ENCODE measurements at places on chromosomes 12 and 14. TPM values are rescaled to one million over a fixed set of nuclear protein-coding genes. Genes with fewer than 3 reads are reported as not detected.

GRCh38 chr14:68729556-68729955 lies 63.3 kb downstream of the ZFP36L1 start:
- no peaks in the 10 kb centered on the region for H3K36me3 ChIP-seq
- peaks cover 17% of the 10 kb centered on the region for H3K4me1 ChIP-seq
- no peaks in the 10 kb centered on the region for H3K27me3 ChIP-seq
- H3K27ac ChIP-seq = no peak overlapping the region
- no peak overlapping the region for H3K4me3 ChIP-seq

DNA sequence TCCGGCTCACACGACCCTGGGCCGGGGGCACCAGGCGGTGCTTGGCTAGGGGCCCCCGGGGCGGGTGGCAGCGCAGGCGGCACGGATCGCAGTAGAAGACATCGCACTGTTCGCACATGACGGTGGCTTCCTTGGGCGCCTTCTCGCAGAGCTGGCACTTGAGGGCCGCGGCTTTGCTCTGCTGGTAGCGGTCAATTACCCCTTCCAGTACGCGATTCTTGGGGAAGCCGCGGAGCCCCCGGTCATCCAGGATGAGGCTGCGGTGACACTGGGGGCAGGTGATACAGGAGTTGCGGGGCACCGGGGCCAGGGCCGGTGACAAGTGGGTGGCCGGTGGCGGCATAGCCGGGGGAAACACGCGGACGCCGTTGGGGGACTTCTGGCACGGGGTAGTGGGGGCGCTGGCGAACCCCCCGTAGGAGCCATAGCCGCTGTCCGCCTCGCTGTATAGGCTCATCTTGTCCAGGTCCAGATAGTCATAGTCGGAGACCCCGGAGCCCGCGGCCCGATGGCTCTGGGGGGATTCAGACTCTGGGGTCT lies 553 bp downstream of the TRIM9 start:
- peaks cover 17% of the 10 kb centered on the region for H3K27me3 ChIP-seq
- peaks cover 39% of the 10 kb centered on the region for H3K4me1 ChIP-seq
- peak overlapping the region; percentile 82 for H3K27ac ChIP-seq
- peak overlapping the region; percentile 46 for H3K4me3 ChIP-seq
- no peak for DNase-seq
- no peaks in the 10 kb centered on the region for H3K36me3 ChIP-seq

GRCh38 chr14:101819251-101819990 lies 57.9 kb downstream of the PPP2R5C start:
- H3K27ac ChIP-seq = no peak overlapping the region
- no peak overlapping the region for H3K4me3 ChIP-seq
- no peak for DNase-seq
- H3K36me3 ChIP-seq = no peaks in the 10 kb centered on the region

GRCh38 chr14:65794674-65795279 lies 382.2 kb downstream of the FUT8 start:
- no peak overlapping the region for H3K27ac ChIP-seq
- no peaks in the 10 kb centered on the region for H3K4me1 ChIP-seq
- no peak for DNase-seq
- H3K36me3 ChIP-seq = no peaks in the 10 kb centered on the region

DNA sequence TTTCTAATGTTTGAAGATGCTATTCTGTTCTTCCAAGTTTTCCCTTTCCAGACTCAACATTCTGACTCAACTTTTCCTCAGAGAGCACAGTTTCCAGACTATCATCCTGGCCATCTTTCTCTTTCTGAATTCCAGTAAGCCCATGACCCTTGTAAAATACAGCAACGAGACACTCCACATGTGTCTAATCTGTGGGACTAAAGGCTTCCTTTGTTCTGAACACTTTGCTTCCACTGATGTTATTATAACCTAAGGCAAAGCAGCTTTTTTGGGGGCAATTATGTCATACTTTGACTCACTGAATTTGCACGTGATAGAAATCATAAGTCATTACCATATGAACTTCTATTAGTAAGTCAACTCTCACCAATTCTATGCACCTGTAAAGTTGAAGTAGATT lies 6.3 kb upstream of the ART4 start:
- H3K27me3 ChIP-seq = no peaks in the 10 kb centered on the region
- H3K27ac ChIP-seq = no peak overlapping the region
- peak; percentile 31 for DNase-seq
- H3K4me3 ChIP-seq = no peak overlapping the region

The AQP6 gene
- not detected for total RNA-seq
